Smooth muscle cell of the brain vasculature (primary cell): ENCODE measurements at places on chromosomes 6 and 20.

DNA sequence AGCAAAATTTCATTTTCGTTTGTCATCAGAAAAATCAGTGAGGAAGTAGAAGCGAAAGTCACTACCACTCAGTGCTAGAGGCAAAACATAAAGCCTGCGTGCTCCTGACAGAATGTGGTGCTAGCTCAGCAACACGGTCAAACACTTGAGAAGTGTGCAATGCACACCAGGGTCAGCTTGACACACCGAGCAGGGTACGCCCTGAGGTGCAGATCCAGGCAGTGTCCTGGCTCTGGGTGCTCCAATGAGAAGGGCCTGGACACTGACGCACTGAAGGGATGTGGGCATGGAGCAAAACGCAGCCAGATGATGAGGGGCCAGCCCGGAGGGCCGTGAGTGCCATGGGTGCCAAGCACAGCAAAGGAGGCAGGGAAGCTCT, 5.9 kb downstream of the RNASET2 start:
- DNase-seq = no peak

GRCh38 chr6:31293343-31293742, 21.5 kb upstream of the HLA-C start:
- no peak for DNase-seq

- peak; percentile 39 for DNase-seq
Measured at GRCh38 chr6:3803627-3804468, 45.3 kb upstream of the FAM50B start.

DNA sequence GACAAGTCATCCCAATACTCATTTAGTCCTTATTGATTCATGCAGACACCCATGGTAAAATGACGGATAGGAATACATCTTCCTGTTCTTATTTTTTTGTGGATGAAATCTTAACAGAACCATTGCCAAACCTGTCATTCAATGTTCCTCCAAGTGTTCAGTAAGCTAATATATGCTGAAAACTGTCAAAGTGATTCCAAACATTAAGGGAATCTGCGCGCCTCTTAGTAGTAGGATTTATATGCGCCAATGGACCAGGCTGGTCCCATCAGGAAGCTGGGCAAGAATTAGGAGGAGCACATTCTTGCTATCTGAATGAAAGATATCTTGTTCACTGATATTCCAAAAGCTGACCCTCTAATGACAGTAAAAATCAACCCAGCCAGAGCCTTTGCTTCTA, 168.9 kb upstream of the STMND1 start:
- no peak for DNase-seq

- DNase-seq = no peak
Measured at GRCh38 chr20:4722571-4722970, 862 bp downstream of the PRND start.

DNA sequence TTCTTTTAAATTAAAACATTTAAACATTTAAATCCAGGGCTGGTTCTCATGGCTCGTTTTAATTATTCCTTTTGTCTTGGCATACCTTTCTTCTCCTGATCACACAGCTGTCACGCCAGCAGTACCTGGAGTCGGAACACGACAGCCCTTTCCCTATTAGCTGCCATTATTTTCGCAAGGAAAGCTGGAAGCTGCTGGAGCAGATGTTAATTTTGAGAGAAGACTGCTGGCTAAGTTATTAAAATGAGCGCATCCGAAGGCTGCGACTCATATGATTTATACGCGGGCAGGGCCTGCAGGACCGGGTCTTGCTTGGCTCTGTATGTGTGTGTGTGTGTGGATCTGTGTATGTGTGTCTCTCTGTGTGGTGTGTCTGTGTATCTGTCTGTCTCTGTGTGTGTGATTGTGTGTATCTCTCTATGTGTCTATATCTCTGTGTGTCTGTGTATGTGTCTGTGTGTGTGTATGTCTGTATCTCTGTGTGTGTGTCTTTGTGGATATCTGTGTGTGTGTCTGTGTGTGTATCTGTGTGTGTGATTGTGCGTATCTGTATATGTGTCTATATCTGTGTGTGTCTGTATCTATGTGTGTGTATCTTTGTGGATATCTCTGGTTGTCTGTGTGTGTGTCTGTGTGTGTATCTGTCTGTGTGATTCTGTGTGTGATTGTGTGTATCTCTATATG, 191.5 kb downstream of the CDH4 start:
- DNase-seq = no peak

GRCh38 chr6:33869121-33869520, 65.3 kb upstream of the MLN start:
- DNase-seq = no peak

GRCh38 chr6:158220786-158221442, 52.8 kb downstream of the GTF2H5 start:
- no peak for DNase-seq

- no peak for DNase-seq
Measured at GRCh38 chr6:111874025-111874415, 768 bp upstream of the FYN start.

DNA sequence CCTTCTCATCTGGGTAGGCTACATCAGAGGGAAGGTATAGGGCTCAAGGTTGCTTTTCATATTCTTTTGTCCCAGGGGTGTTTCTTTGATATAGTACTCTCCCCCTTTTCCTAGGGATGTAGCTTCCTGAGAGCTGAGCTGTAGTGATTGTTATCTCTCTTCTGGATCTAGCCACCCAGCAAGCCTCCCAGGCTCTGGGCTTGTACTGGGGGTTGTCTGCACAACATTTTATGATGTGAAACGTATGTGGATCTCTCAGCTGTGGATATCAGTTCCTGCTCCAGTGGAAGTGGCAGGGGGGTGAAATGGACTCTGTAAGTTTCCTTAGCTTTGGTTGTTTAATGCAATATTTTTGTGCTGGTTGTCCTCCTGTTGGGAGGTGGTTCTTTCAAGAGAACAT, 437.3 kb upstream of the SYNCRIP start:
- no peak for DNase-seq

GRCh38 chr20:62489186-62489931, 13.6 kb upstream of the GATA5 start:
- DNase-seq = no peak

GRCh38 chr6:101294676-101295075, 98.8 kb upstream of the GRIK2 start:
- no peak for DNase-seq

DNA sequence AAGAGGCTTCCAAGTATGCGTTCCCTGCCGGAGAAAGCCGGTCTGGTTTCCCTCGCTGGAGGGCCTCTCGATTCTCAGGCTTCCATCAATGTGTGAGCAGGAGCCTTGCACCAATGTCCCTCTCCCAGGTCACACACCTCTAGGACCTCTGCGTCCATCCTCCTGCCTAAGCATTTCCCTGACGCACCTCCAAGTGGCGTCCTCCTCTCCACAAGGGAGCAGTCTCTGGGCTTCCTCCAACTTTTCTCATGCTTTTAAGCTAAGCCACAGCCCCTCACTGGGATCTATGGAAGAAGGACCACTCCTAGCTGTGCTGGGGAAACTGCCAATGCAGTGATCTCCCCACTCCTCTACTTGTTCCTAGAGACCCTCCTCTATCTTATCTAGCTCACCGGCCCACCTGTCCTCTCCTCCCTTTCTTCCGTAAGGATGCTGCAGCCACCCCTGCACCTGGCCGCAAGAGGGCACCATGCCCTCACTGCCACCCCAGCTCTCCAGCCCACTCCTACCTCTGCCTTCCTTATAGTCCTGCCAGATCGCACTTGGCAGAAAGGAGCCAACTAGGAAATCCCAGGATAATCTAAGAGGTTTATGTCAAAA, 258.7 kb downstream of the LRFN2 start:
- no peak for DNase-seq
